Panc1 (cell line): ENCODE measurements at places on chromosomes 16 and 17. TPM values are rescaled to one million over a fixed set of nuclear protein-coding genes. Genes with fewer than 3 reads are reported as not detected.

- DNase-seq: no peak
These were observed 5.2 kb downstream of the ITGA3 start for GRCh38 chr17:50060951-50061712.

The HSD11B2 gene
- total RNA-seq: 0.77 TPM

The FBXO31 gene
- total RNA-seq: 22.4 TPM

The GABARAPL2 gene
- total RNA-seq: 56.2 TPM

The NMRAL1 gene
- 109 TPM for total RNA-seq
